WERI-Rb-1 (cell line): ENCODE measurements at places on chromosomes 4 and X.

DNA sequence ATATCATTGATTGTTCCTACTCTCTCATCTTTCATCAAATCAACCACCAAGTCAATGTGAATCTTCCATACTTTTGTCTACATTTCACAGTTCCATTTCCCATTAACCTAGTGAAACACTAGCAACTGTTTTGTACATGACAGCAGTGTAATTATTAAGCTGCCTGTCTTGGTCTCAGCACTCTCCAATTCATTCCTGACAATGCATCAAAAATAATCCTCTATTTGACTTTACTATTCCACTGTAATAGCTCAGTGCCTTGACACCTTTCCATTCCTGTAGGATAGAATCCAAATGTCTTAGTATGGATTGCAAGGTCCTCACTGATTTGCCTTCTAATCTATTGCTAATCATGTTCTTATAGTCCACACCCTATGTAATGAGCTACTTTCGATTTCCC lies 2405.8 kb downstream of the PCDH7 start:
- DNase-seq: no peak

DNA sequence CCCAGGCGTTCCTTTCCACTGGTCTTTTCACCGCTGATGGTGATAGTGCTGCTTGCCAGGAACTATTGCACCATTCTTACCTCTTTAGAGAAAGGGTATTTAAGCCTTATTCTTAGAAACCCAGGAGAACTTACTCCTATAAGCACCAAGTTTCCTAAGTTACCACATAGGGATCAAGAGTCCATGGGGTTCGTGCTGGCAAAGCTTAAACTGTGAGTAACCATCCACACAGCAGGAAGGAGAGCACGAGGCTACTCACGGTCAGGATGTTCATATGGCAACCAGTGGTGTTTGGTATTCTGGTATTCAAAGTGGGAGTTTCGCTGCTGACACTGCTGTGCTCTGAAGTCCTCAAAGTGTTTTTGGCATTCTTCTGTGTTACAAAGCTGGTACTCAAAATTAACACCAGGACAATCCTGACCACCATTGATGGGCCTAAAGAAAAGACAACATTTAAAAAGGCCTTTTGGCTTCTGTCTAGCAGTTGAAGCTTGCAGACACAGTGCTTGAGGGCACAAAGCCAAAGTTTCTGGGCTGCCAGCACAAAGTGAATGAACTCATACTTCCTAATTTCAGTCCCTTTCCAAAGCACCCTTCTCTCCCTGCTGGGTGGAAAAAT lies 256.9 kb downstream of the ADAMTS3 start:
- no peak for DNase-seq

DNA sequence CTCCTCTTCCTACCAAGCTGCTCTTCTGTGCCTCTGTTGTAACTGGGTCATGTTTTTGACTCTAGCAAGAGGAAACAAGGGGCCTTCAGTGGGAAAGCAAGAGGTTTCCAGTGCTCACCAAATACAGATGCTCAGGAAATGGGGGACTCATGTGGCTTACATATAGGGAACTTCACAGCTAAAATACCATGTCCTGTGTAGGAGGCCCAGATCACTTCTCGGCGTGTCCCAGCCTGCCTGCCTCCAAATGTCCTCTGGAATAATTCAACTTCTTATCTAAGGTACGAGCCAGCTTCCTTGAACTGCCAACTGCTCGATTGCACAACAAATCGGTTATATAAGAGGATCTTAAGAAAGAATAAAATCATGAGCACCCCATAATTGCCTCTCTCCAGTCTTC lies 161.3 kb downstream of the KIT start:
- no peak for DNase-seq

DNA sequence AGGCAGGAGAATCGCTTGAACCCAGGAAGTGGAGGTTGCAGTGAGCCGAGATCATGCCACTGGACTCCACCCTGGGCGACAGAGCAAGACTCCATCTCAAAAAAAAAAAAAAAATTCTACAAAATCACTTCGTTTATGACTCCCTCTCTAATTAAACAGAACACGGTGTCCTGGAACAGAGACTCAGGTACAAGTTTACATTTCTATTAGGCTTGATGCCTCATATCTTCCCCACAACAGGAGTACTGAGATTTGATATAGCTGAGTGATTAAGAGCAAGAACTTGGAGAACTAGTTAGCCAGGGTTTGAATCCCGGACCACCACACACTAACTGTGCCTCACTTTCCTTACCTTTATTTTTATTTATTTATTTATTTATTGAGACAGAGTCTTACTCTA lies 42.2 kb upstream of the KLF3 start:
- DNase-seq: no peak

- no peak for DNase-seq
Measured at GRCh38 chr4:24876431-24876830, 36.4 kb downstream of the CCDC149 start.
